ENCODE measurements at places on chromosomes 5 and 9. TPM values are rescaled to one million over a fixed set of nuclear protein-coding genes. Genes with fewer than 3 reads are reported as not detected.

- peak overlapping the region; percentile 92 for H3K4me3 ChIP-seq
- H3K27me3 ChIP-seq, result no peaks in the 10 kb centered on the region
- peak overlapping the region; percentile 94 for H3K27ac ChIP-seq
- H3K36me3 ChIP-seq, result no peaks in the 10 kb centered on the region
Observed at GRCh38 chr9:75086541-75087288, 1.2 kb downstream of the NMRK1 start.

Gene PDE6A
- total RNA-seq, result not detected

Gene BASP1
- 123 TPM for total RNA-seq

DNA sequence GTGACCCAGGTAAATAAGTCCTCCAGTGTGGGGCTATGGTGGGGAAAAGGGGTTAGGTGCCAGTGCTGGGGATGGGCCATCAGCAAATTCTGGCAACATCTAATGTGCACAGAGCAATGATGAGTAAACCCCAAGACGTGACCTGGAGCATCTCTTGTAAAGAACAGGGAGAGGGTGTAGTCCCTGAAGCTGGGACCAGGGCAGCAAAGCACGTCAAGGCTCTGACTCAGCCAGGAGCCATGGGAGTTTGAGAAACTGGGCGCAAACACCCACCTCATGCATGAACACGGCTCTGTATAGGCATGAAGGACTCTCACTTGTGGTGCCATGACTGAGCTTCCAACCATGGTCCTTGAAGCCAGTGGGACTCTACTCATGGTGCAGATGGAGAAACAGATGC is 51.8 kb downstream of the DUSP1 start:
- peaks cover 2% of the 10 kb centered on the region for H3K4me1 ChIP-seq
- H3K4me3 ChIP-seq, result no peak overlapping the region
- DNase-seq, result no peak
- no peak overlapping the region for H3K27ac ChIP-seq

GRCh38 chr5:125207856-125208255 is 461.4 kb upstream of the ZNF608 start:
- peaks cover 9% of the 10 kb centered on the region for H3K36me3 ChIP-seq
- H3K27me3 ChIP-seq, result no peaks in the 10 kb centered on the region
- H3K4me1 ChIP-seq, result peaks cover 20% of the 10 kb centered on the region
- no peak overlapping the region for H3K27ac ChIP-seq
- H3K4me3 ChIP-seq, result no peak overlapping the region

GRCh38 chr5:142390334-142390733 is 65.5 kb upstream of the SPRY4 start:
- H3K36me3 ChIP-seq, result peaks cover 18% of the 10 kb centered on the region
- H3K4me3 ChIP-seq, result peak overlapping the region; percentile 6
- DNase-seq, result no peak
- H3K27me3 ChIP-seq, result peaks cover 4% of the 10 kb centered on the region

GRCh38 chr9:93057703-93058354 is 672 bp upstream of the SUSD3 start:
- peaks cover 18% of the 10 kb centered on the region for H3K27me3 ChIP-seq
- DNase-seq, result no peak
- no peaks in the 10 kb centered on the region for H3K36me3 ChIP-seq
- peak overlapping the region; percentile 51 for H3K4me3 ChIP-seq
- peaks cover 62% of the 10 kb centered on the region for H3K4me1 ChIP-seq
- no peak overlapping the region for H3K27ac ChIP-seq

Gene RALGPS1
- total RNA-seq, result 27.4 TPM

- DNase-seq, result no peak
- peaks cover 24% of the 10 kb centered on the region for H3K4me1 ChIP-seq
- H3K27me3 ChIP-seq, result no peaks in the 10 kb centered on the region
- H3K4me3 ChIP-seq, result no peak overlapping the region
Observed at GRCh38 chr9:123597876-123598556, 242.0 kb downstream of the CRB2 start.

DNA sequence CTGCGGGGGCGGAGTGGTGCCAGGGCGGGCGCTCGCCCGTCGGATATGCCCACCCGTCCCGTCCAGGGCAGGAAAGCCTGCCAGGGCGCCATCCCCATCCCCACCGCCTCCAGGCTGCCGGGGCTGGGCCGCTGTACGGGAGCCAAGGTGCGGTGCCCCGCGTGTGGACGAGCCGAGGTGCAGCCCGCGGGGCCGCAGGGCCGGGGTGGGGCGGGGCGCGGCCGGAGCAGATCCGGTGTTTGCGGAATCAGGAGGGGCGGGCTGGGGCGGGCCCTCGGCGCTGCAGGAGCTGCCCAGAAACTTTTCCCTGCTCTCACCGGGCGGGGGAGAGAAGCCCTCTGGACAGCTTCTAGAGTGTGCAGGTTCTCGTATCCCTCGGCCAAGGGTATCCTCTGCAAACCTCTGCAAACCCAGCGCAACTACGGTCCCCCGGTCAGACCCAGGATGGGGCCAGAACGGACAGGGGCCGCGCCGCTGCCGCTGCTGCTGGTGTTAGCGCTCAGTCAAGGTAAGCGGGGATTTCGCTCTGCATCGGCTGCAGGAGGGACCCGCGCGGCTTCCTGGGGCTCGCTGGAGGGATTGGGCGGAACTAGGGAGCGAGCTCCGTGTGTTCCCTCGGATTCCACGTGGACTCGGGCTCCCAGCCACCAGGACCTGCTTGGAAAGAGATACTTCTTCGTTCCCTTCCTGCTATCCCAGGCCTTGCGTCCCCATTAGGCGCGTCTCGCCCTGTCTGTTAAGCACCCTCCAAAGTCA is at the start of gene ITGA2:
ITGA2 (plus strand) TSS at position 328 of the 756 bp plus-strand sequence; CDS start at position 445, 117 bp downstream.
- H3K27me3 ChIP-seq, result peaks cover 24% of the 10 kb centered on the region
- peaks cover 18% of the 10 kb centered on the region for H3K4me1 ChIP-seq
- H3K27ac ChIP-seq, result no peak within 1 kb of the TSS

DNA sequence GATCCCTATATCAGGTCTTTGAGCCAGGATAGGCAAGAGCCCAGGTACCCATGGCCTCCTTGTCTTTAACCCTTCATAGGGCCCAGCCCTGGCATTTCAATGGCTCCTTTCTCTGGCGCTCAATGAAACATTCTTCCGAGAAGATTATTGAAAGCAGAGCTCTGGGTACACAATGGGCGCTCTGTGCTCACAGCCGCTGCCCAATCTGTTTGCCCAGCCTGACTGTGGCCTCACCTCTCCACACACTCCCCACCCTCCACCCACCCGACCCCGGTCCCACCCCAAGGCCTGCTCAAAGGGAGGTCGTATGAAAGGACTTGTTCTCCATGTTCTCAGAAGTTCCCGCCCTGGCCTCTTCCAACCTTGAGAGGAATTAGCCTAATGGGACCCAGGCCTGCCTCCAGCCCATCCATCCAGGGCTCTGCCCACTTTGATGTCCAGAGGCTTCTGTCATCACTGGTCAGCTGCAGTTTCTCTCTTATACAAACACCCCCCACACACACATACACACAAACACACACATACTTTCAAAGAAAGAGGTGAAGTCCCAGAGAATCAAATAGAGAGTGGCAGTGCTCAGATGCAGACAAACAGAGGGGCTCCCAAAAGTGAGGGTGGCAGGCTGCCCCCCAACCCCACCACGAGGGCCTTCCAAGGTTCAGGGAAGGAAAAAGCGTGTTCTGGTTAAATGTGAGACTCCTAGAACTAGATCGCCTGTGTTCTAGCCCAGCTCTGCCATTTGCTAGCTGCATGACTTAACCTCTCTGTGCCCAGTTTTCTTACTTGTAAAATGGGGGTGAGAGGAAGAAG is 5.1 kb upstream of the ARSI start:
- H3K4me3 ChIP-seq, result no peak overlapping the region
- no peak for DNase-seq
- H3K36me3 ChIP-seq, result no peaks in the 10 kb centered on the region
- no peaks in the 10 kb centered on the region for H3K27me3 ChIP-seq
- peaks cover 45% of the 10 kb centered on the region for H3K4me1 ChIP-seq

Gene ROPN1L
- not detected for total RNA-seq

- H3K27ac ChIP-seq, result no peak overlapping the region
- DNase-seq, result no peak
- H3K4me3 ChIP-seq, result peak overlapping the region; percentile 81
- H3K27me3 ChIP-seq, result 0 out of 2 replicates have a peak, but pooled peaks cover 3% of the 10 kb centered on the region
- H3K4me1 ChIP-seq, result peaks cover 57% of the 10 kb centered on the region
- peaks cover 23% of the 10 kb centered on the region for H3K36me3 ChIP-seq
Observed at GRCh38 chr5:67815455-67816391, 399.8 kb upstream of the PIK3R1 start.

DNA sequence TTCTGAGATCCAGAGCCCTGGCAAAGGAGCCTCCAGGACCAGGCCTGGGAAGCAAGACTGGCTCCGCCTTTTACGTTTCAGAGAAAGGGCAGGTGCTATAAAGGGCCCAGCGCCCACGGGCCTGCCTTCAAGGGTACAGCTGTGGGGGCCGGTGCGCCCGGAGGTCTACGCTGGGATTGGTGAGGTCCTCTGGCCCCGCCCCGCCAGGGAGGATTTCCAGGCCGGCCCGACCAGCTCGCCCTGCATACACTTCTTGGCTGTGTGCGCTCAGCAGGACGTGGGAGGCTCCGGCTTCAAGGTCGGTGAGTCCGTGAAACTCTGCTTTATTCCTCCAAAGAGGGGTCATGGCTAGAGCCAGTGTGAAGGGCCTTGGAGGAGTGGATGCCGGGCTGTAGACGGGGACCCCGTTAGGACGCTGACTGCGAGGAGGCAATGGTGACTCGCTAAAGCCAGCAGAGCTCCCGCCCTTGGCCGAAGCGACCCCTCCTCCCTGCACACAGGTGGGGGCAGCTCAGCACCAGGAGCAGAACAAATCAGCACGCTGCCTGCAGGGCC is at the start of gene CKMT2:
CKMT2 (plus strand) TSS at position 243 of the 555 bp plus-strand sequence. CDS start 17,811 bp downstream, outside the sequence.
- peak within 1 kb of the TSS; percentile 81 for H3K4me3 ChIP-seq
- 0 out of 2 replicates have a peak, but pooled peaks cover 2% of the 10 kb centered on the region for H3K36me3 ChIP-seq
- peaks cover 28% of the 10 kb centered on the region for H3K4me1 ChIP-seq
- DNase-seq, result peak; percentile 88
- H3K27me3 ChIP-seq, result no peaks in the 10 kb centered on the region
- peak within 1 kb of the TSS; percentile 89 for H3K27ac ChIP-seq

Gene IFNB1
- total RNA-seq, result not detected

DNA sequence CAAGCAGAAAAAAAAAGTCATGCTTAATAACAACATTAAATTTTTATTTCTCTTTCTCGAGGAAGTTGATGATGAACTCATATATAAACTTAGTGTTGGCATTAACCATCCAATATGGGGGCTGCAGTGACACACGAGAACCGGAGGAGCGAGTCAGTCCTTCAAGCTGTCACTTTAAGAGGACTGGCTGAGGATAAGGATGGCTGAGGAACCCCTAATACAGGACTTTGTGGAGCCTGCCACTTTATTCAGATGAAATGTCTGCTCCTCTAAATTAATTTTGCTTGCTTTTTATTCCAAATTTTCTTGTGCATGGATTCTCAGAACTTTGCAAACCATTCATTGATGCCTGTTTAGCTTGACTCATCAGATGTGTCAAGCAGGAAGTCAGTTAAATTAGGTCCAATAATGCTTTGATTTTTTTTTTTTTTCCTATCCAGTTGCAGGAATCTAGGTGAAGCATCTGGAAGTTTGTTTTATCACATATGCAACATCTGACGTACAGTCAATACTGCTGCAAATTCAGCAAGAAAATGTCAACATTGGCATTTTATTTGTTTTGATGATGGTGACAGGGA is 144.2 kb upstream of the COL5A1 start:
- H3K4me3 ChIP-seq, result no peak overlapping the region
- DNase-seq, result no peak
- H3K27me3 ChIP-seq, result peaks cover 18% of the 10 kb centered on the region
- peaks cover 4% of the 10 kb centered on the region for H3K4me1 ChIP-seq
- H3K27ac ChIP-seq, result no peak overlapping the region

Gene MEIKIN
- not detected for total RNA-seq

Gene TNFAIP8
- 18.1 TPM for total RNA-seq

DNA sequence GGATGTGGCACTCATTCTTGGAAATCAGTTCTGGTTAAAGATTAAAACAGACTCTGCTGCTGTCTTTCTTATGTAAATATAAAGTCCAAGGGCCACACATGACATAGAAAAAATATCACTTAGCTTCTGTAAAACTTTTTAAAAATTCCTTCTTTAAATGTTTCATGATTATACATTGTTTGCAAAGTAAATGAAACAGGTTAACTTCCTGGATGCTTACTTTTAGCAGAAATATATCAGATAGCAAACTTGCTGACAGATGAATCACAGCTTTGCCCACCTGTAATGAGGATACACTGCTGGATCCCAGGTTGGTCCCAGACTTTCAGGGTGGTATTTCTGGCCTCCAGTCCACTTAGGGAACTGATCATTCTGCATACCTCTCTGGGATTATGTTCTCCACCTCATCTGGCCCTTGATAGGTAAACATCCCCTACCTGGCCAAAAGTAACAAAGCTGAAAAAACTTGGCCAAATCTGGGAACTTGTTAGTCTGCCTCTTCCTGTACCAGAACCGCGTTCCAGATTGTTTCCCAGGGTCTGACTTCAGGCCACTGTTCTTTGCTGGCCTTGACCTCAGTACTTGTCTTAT is 340.5 kb downstream of the ADGRV1 start:
- DNase-seq, result no peak
- H3K4me3 ChIP-seq, result no peak overlapping the region
- H3K4me1 ChIP-seq, result peaks cover 19% of the 10 kb centered on the region
- H3K36me3 ChIP-seq, result no peaks in the 10 kb centered on the region
- H3K27ac ChIP-seq, result no peak overlapping the region

DNA sequence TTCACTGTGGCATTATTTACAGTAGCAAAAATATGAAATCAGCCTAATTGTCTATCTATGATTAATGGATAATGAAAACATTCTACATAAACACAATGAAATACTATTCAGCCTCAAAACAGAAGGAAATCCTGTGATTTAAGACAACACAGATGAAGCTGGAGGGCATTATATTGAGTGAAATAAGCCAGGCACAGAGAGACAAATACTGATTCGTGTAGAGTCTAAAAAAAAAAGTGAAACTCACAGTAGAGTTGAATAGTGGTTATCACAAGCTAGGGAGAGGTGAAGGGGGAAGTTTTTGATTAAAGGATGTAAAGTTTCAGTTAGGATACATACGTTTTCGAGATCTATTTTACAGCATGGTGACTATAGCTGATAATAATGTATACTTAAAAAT is 122.2 kb downstream of the ADAMTS6 start:
- no peaks in the 10 kb centered on the region for H3K36me3 ChIP-seq
- no peak overlapping the region for H3K4me3 ChIP-seq
- H3K27me3 ChIP-seq, result no peaks in the 10 kb centered on the region

Gene ATP10B
- total RNA-seq, result 0.11 TPM

- no peaks in the 10 kb centered on the region for H3K36me3 ChIP-seq
- no peak overlapping the region for H3K4me3 ChIP-seq
- H3K27me3 ChIP-seq, result no peaks in the 10 kb centered on the region
- no peaks in the 10 kb centered on the region for H3K4me1 ChIP-seq
- no peak overlapping the region for H3K27ac ChIP-seq
Observed at GRCh38 chr9:27157736-27158135, 48.7 kb downstream of the TEK start.

Data from WTC11 (cell line).